AG09309 (cell line): ENCODE measurements at places on chromosomes 6 and 20.
A peak's percentile ranks its signal among the peaks of the same experiment; 100 is the strongest.

DNA sequence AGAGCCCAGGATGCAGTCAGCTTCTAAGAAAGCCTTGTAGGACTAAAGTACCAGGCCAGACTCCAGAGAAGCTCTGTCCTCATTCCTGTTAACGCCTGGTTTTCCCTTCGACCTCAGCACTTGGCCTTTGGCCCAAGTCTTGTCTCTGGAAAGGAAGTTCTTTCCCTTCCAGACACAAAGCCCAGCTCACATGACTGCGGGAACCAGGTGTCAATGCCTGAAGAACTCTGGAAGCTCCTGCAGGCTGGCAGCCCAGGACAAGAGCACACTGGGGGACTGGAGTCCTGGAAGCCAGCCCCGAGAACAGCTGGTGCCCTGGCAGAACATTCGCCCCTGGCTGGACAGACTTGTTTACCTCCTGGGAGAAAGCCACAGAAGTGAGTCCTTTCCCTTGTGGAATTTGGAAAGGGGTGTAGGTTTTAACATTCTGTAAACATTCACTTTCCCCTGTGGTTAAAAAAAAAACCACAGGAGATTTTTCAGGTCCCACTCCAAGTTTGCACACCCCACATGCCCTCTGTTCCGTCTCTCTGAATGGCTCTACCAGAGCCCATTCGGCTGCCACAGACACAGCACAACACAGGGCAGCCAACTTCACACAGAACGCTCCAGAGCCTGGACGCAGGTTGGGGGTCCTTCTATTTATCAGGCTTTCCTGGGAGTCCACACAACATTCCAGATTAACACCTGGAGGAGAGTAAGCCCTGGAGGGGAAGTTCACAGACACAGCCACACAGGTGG lies 18.1 kb downstream of the ACSS1 start:
- no peak for DNase-seq

DNA sequence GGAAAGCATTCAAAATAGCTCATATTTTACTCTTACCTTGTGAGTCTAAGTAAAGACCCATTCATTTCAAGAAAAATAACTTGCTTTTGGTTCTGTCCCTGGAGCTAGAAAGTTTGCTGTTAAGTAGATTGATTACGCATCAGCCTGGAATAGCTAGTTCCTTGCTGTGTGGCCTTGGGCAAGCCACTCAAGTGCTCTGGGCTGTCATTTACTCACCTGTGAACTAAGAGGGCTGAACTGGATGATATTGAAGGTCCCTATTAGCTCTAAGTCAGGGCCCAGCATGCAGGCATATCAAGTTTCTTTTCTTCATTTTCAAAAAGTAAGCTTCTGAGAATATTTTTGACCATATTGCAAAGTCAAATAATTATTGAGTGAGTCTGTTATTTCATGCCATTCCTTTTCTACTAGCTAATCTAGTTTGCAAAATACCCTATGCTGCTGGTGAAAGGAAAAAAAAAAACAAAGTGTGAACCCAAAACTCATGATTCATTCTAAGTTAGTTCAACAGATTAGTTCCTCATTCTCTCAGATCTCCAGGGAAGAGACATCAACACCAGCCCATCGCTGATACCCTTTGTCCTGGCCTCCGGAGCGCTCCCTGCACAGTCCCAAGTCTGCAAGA lies 106.5 kb upstream of the GMDS start:
- DNase-seq, result peak; percentile 41

DNA sequence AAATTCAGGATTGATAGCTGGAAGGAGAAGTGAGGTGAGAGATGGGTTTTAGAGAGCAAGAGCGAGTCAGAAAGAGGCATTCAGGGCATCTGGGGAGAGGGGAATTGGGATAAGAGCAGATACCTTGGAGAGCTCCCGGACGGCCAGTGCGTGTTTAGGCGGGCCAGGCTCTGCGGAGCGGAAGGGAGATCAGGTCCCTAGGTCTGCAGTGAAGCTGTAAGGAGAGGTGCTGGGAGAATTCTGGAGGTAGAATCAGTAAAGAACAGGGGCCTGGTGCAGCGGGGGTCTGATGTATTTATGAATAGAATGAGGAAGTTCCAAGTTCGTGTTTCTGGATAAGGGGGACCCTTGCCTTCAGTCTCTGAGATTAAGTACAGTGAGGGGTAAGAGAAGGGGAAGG lies 47.4 kb upstream of the FAM83D start:
- no peak for DNase-seq

DNA sequence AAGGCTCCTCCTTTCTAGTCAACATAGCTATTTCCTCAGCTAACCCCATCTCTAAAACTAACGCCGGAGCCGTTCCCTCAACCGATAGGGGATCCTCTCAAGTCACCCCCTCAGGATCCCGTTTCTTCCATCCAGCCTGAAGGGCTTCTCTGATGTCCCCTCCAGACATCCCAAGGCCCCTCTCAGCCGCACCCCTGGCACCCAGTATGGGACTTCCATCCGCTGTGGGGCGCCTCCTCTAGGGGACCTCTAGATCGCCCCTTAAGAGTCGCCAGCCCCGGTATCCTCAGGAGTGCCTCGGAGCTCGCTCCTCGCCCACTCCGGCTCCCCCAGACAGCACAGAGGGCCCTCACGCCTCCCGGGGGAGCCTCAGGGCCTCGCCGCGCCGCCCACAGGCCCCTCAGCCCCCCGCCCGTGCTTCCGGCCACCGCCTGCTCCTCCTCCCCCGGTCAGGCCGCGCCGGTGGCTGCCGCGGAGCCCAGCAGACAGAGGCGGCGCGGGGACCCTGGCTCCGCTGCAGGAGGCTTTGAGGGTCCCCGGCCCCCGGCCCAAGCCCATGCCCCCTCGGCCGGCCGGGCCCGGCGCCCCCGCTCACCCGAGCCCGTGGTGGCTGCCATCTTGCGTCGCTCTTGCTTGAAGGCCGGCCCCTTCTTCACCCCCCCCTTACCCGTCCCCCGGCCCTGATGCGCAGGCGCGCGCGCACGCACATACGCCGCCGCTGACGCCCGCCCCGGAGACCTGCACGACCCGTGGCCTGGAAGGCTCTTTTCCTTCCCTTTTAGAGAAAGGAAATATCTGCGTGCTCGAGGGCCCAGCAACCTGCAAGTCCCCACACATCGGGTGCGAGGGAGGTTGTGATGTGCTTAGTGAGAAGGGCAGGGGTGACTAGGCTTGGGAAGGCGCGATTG lies at the start of gene UBE2V1:
Gene UBE2V1 (minus strand): TSS at position 639 of the 908 bp plus-strand sequence. CDS start 22 bp downstream, at position 617.
- no peak for DNase-seq

DNA sequence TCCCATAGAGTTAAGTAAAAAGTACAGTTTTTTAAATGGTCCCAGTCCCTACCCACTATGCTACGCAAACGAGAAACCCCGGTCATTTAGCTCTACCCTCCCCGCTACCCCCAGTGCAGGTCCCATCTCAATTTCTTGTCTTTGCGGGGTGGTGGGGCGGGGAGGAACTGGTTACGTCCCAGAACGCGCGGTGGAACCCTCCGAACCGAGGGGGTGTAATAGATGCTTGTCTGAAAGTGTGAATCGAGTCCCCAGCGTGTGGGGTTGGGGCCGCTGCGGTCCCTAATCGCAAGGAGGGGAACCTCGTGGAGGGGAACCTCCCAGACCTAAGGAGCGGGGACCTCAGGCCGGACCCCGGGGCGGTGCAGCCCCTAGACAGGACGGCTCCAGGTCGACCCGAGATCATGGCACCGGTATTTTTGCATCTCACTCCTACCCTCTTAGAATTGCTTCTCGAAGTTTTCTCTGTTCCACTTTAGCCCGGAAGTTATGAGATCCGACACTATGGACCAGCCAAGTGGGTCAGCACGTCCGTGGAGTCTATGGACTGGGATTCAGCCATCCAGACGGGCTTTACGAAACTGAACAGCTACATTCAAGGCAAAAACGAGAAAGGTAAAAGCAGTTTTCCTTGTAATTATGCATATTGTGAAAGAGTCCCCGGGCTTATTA lies 779 bp downstream of the HEBP2 start:
- DNase-seq, result no peak

DNA sequence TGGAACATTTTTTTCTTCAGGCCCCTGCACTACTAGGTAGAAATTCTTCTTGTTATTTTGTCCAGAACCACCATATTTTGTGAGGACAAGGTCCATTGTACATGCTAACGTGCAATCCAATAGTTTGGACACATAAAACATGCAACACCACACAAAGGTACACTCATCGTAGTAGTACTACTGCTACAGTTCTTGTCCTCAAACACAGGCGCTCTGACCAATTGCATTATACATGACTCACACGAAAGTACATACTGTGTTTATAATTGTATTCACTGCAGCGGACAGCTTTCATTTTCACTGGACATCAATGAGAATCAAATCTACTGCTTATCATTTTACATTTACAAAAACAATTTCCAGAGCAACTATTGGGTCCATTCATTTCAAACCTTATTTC lies 15.3 kb upstream of the SMLR1 start:
- DNase-seq, result no peak

DNA sequence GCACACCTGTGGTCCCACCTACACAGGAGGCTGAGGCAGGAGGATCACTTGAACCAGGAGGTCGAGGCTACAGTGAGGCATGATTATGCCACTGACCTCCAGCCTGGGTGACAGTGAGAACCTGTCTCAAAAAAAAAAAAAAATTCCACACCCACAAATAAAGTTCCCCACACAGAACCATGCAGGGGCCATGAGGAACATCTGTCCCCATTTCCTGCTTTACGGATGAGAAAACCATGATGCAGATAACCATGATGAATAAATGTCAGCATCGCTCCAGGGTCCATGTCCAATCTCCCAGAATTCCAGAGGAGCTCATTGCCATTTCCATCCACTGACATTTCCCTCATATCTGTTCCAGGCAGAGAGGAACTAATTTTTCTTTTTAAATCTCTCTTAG lies 16.9 kb upstream of the AGPAT4 start:
- DNase-seq, result no peak

DNA sequence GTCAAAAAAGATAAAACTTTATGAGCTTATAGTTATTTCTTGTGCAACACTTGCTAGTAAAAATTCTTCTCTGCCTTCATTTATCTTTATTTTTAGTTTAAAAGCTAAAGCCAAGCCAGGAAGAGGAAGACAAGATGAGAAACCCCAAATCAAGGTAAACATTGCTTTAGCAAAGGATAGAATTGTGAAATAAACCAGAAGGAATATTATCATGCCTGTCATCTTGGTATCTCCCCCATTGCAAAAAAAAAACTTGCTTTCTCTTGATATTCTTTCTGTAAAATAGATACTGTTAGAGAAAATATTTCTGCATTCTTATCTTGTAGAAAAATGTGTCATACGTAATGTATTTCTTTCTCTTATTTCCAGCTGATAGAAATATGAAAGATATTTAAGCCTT lies 432.8 kb downstream of the GJA1 start:
- DNase-seq, result peak; percentile 84

- DNase-seq, result no peak
Observed at GRCh38 chr6:50380406-50381098, 330.8 kb upstream of the DEFB112 start.

DNA sequence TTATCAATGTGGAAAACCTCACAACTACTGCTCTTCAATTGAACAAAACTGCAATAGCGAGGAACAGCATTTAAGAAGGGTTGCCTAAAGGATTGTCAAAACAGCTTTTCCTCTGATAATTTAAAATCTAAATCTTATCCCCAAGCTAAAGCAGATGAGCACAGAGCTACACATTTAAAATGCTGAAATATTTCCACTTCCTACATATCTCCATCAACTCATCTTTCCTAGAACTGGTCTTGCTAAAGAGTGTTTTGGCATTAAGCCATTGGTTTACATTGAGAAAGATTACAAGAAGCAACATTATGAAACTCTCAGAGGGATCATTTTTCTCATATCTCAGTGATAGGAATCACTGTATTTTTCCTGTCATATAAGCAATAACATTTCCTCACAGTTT lies 3.6 kb downstream of the OR10C1 start:
- no peak for DNase-seq

- no peak for DNase-seq
Observed at GRCh38 chr6:92538926-92539325, 880.4 kb downstream of the EPHA7 start.

DNA sequence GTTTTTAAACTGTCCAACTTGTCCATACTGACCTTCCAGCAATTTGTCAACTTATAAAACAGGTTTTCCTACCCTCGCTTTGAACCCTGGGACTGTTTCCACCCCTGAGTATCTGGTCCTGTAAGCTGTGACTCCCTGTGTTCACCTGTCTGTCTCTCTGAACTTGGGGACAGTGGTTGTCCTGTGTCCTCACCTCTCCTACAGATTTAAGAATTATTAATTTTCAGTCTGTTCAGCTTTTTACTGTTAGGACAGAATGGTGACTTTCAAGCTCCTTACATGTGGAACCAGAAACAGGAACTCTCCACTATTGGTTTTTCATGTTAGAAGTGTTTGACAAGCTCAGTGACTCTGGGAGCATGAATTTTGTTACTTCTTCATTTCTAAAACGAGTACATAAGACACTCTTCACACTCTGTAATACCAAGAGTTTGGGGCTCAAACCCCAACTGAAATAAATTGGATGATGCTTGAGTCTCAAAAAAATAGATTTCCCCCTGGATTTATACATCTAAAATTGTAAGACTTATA lies 713.9 kb downstream of the COL12A1 start:
- DNase-seq, result no peak

DNA sequence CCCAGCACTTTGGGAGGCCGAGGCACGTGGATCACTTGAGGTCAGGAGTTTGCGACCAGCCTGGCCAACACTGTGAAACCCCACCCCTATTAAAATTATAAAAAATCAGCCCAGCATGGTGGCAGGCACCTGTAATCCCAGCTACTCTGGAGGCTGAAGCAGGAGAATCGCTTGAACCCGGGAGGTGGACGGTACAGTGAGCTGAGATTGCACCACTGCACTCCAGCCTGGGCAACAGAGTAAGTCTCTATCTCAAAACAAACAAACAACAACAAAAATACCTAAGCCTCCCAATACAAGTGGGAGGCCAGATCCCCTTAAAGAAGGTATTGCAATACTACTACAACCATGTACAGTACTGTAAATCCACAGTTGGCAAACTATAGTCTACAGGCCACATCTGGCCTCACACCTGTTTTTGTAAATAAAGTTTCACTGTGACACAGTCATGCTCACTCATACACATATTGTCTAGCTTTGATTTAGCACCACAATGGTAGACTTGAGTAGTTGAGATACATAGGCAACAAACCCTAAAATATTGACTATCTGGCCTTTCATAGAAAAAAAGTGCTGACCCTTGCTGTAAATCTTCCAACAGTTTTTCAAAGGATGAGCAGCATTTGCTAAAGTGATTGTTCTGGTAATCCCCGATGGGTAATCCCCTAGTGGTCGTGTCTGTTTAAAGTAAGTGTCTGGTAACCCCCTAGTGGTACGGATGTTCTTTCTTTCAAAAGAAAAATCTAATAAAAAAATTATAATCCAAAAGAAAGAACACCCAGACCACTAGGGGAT lies 202.0 kb downstream of the RNGTT start:
- DNase-seq, result no peak

DNA sequence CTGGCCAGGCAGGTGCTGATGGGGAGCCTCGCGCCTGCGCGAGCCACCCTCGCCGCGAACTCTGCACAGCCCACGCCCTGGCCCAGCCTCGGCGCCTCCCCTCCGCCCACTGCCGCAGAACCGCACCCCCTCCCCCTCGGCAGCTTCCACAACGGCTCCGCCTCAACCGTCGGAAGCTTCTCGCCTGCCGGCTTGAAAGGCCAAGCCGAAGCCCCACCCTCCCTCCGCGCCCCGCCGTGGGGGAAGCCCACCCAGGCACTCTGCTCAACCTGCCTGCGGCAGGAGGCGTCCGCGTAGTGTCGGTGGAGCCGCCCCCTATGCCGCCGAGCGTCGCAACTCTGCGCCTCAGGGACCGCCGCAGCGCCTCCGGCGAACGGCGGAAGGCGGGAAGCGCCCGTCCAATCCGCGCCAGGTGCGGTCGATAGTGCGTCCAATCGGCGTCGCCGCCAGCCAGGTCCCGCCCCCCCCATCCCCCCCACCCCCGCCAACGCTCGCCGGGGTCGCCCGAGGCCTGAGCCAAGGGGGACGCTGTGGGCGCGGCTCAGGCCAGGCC lies at the start of gene SYCP2:
Gene SYCP2 (minus strand): TSS at position 342 of the 553 bp plus-strand sequence. CDS start 11,224 bp downstream, outside the sequence.
- DNase-seq, result no peak

GRCh38 chr6:149190224-149190831 lies 127.2 kb upstream of the TAB2 start:
- no peak for DNase-seq
